ENCODE measurements at places on chromosomes 7 and 10.

DNA sequence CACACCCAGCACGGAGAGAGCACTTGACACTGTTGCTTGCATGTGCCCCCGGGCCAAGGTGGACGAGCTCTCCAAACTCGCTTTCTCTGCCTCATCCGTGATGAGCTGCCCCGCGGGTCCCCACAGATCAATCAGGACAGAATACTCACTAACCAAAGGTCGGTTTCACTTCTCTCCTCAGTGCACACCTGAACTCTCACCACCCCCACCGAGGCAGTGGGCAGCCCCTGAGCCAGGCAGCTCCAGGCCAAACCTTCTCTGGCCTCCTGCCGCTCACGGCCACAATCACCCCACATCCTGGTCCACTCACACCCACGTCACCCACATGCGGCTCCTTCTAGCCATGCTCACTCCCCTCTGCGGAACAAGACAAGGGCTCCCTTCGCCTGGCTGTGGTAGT, 443.9 kb downstream of the DNAJB6 start:
- no peak for DNase-seq

GRCh38 chr7:48168159-48168558, 3.1 kb upstream of the ABCA13 start:
- DNase-seq, result no peak

DNA sequence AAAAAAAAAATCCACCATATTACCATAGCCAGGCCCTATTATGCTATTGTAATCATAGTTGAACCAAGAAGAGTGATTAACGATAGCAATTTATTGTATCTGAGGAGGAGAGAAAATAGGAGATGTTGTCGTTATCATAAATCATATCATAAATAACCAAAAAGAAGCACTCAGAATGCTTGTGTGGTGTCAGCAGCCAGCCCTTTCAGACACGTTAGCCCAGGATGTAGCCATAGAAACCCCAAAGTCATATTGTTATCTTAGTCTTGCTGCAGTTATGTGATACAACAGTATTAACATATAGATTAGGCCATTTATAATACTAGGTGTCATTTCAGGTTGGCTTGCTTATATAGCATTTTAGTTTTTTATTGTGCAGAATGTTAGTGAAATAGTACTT, 102.2 kb upstream of the GATA3 start:
- DNase-seq, result no peak

DNA sequence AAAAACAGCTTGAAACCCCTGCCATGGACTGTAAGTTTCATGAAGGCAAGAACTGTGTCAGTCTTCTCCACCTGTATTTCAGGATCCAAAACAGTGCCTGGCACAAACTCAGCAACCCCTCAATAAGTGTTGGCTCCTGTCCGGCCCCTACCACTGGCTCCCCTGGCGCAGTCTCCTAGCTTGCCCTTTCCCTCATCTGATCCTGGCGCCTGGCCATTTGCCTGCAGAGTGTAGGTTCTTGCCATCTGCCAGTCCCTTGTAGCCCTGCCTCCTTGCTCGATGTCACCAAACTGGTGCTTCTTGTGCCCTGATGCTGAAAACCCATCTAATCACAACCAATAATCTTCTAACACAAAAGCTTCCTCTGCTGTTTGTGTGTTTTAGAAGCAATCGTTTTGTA, 60.4 kb downstream of the LGI1 start:
- no peak for DNase-seq

- DNase-seq, result no peak
These were observed 121.7 kb downstream of the PRPF18 start for GRCh38 chr10:13708256-13708990.

DNA sequence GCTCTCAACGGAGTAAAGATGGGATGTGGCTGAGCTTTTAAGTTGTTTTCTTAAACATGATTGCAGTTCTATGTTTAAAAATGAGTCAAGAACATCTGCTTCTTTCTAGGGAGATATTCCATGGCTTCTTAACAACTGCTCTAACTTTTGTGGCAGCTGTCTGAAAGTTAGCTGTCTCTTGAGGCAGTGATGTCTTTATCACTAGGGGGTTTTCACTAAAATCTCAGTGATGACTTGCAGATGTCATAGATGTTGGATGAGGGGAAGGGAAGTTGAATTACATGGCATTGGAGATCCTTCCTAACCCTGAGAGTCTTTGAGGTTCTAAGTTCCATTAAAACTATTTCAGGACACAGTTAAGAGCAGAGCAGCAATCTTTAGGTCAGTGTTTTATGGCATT, 43.5 kb downstream of the PRKG1 start:
- DNase-seq, result no peak

- no peak for DNase-seq
These were observed 431.6 kb upstream of the GALNT17 start for GRCh38 chr7:70700055-70700940.

- no peak for DNase-seq
These were observed 3.3 kb upstream of the ZNF746 start for GRCh38 chr7:149500910-149501309.

- DNase-seq, result no peak
These were observed 144.2 kb downstream of the SPAG6 start for GRCh38 chr10:22489467-22489866.

DNA sequence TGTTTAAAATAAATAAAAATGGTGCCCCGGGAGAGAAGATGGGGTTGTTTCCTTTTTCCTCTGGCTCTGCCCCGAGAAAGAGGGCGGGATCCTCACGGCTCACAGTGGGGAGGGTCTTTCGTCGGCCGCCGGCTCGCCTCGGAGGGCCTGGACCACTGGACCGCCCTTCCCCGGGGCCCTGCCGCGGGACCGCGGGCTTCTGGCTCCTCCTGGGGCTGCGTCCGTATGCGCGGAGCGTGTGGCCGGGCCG, 3.5 kb upstream of the IGF2BP3 start:
- no peak for DNase-seq

DNA sequence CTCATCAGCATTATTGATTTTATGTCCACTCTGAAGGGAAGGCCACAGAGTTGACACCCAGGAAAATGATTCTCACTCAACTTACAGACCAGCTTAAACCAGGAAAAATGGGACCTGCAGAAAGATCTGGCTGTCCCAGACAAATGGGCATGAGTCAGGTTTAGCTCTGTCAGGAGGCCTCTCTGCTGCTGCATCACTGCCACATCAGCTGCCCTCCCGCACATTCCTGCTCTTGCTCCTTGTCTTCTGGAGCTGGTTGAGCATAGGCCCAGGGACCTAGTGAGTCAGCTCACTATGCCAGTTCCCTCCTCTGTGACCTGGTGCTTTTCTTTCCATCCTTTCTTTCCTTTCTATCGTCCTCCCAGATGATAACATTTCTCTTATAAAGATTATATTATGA, 18.8 kb upstream of the SMNDC1 start:
- DNase-seq, result no peak

- DNase-seq, result no peak
These were observed 191.9 kb downstream of the CDK14 start for GRCh38 chr7:90788052-90788451.

DNA sequence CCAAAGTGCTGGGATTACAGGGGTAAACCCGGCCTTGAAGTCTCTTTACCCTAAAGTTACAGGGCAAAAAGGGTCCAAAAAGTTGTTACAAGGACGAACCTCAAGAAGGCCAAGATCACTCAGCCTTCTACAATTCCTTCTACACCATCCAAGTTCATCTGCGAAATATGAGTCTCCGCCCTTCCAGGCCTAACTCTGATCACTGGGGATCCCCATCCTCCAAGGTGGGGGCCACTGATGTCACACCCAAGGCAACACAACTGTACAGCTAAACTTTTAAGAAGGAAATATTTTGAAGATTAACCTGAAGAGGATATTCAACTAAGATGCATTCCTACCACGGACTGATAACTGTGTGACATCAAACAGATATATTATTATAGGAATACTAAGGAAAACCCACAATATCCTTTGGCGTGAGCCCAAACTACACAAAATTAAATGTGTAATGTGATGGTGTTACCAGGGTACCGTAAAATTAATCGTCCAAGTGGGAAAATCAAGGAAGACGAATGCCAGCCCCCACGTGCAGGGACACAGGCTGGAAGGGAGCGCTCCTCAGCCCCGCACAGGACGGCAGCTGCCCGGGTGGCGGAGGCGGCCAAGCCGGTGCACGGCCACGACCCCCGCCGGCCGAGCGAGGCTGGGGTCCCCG, 1.0 kb downstream of the PAXIP1 start:
- peak; percentile 28 for DNase-seq

- no peak for DNase-seq
These were observed 74.3 kb downstream of the GRK5 start for GRCh38 chr10:119281581-119282071.

DNA sequence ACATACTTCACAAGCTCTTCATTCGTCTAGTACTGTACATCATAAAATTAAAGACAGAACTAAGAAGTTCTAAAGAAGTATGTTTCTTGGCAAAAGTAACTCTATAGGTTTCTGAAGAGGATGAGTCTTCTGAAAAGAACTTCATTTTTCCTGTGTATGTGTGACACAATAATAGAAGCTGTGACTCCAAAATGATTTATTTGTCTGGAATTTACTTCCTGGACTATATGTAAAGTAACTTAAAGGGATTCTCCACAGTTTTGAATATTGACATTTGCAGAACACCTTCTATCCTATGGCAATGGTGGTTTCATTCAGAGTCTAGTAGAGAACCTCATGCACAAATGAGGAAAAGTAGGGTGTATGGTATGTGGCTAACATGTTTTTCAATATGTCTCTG, 19.8 kb upstream of the CLDN12 start:
- DNase-seq, result no peak

DNA sequence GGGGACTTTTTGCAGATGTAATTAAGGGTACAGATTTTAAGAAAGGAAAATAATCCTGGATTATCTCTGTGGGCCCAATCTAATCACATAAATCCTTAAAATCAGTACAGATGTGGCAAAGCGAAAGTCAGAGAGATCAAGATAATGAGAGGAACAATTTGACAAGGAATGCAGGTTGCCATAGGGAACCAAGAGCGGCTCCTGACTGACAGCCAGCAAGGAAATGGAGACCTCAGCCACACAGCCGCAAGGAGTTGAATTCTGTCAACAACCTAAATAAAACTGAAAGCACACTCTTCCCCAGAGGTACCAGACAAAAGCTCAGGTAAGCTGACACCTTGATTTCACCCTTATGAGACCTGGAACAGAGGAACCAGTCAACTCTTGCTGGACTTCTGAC, 3.4 kb upstream of the PNPLA8 start:
- no peak for DNase-seq

DNA sequence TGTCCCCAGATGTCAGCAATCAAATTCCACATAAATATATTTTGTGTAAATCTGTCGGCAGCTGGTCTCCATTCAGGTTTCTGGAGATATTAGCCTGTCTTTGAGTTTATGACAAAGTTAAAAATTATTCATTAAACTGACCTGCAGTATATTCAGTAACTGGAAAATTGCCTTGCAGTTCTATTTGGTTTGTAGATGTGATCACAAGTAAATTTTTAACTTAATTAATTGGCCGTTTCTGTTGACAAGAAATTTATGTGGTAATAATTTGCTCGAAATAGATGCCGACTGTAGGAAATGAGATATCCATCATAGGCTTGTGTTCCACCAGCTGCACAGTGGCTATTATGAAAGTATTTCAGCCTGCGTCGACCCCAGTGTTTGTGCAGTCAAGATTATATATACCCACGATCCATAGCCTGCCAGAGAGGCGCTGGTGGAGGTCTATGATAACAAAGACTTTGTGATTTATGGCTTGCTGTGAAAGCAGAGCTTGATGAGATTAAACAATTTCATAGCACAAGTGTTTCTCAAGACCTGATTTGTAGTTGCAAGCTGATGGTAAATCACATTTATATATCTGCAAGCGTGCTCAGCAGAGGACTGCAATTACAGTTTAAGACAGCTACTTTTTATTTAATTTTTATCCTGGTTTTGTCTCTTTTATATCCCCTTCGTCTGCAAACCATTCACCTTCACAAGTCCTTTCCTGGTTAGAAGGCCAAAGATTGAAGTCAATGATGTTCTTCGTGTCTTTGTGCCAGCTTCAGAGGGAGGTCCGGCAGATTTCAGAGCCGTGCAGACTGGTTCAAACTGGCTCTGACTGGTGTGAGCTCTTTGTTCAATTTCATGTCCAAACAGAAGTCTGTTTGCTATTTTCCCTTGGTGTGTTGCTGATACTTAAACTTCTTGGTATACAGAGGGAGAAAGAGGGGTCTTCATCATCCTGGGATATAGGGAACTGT, 850.9 kb downstream of the LRMDA start:
- DNase-seq, result no peak

GRCh38 chr10:24351961-24352360, 143.0 kb downstream of the KIAA1217 start:
- DNase-seq, result no peak

- no peak for DNase-seq
These were observed 149.0 kb upstream of the FGFR2 start for GRCh38 chr10:121747163-121747775.

- no peak for DNase-seq
These were observed 152.7 kb downstream of the NRG3 start for GRCh38 chr10:82027711-82028110.

GRCh38 chr7:105028004-105028403, 14.0 kb downstream of the KMT2E start:
- DNase-seq, result no peak

DNA sequence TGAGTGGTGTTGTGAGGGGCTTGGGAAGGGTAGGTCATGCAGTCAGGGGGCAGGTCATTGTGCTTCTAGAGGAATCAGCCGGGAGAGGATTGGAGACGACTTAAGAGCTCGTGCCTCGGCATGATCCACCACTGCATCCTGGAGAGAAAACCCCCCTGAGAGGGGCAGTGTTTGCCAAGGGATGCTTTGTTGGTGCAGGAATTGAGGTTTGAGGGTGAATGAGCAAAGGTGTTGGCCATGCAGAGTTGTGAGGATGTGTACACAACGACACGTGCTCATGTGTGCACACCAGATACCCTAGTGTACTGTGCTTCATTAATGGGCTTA, 85.6 kb upstream of the ANLN start:
- no peak for DNase-seq

- no peak for DNase-seq
These were observed 10.2 kb downstream of the CYREN start for GRCh38 chr7:135160098-135160857.

DNA sequence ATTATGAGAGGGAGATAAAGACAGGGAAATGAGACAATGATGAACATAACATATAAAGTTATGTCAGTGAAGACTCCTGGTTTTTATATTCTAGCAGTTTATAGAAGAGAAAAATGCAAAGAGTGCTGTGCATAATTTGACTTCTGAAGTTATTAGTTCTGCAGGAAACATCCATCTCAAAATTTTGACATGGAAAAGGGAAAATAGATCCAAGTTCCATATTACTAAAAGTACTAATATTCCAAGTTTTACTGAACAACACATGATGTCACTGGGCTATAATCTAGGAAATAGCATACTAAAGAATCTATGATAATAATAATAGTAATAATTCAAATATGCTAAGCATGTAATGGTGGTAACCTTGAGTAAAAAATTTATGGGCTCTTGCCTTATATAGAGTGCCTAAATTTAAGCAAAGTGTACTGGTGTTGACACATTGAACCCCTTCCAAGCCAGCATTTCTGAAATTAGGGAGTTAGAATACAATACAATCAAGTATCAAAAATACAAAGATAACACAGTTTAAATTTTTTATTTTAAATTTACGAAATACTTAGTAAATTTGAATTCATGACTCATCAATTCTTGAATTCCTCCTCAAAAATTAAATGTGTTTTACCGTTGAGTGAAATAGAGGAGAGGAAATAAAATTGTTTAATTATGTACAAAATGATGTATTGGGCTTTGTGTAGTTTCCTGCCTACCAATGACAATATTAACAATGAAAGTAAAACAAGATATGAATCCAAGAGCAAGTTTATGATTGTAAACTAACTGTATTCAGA, 102.8 kb upstream of the KCND2 start:
- DNase-seq, result no peak

- no peak for DNase-seq
These were observed 29.0 kb downstream of the PDGFA start for GRCh38 chr7:490461-491291.

Data from stimulated activated naive CD8-positive, alpha-beta T cell treated with anti-CD3 and anti-CD28 coated beads, Interleukin-15, Interleukin-2, amounts not matched to agents 100 U/mL and 50 U/mL, for 24 hours (primary cell).